KBM-7 (cell line): ENCODE measurements at places on chromosomes 6 and 20.

GRCh38 chr6:139371421-139372203 lies 2.8 kb downstream of the CITED2 start:
- no peak for DNase-seq

GRCh38 chr20:20711413-20711812 lies 1.0 kb downstream of the RALGAPA2 start:
- peak; percentile 38 for DNase-seq

DNA sequence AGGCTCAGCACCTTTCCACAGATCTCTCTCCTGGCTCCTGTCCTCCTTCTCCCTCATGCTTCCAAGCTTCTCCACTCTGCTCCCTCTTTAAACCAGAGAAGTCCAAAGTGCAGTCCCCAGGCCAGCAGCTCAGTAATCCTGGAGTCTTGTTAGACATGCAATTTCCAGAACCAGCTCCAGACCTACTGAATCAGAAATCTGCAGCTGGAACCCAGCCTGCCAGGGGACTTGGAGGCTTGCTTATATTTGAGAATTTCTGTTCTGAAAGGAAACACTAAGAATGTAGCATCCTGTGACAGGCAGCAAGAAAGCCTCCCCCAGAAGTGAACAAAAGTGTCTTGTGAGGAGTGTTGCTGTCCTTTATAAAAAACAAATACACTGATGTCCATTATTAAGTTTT lies 438.1 kb downstream of the BCKDHB start:
- DNase-seq, result no peak

- DNase-seq, result no peak
Observed at GRCh38 chr6:137892271-137892708, 25.2 kb downstream of the TNFAIP3 start.

GRCh38 chr6:142907544-142907943 lies 37.4 kb downstream of the HIVEP2 start:
- DNase-seq, result no peak

- no peak for DNase-seq
Observed at GRCh38 chr6:5745081-5745480, 261.6 kb downstream of the NRN1 start.
